ENCODE measurements at places on chromosomes 11 and 22.

DNA sequence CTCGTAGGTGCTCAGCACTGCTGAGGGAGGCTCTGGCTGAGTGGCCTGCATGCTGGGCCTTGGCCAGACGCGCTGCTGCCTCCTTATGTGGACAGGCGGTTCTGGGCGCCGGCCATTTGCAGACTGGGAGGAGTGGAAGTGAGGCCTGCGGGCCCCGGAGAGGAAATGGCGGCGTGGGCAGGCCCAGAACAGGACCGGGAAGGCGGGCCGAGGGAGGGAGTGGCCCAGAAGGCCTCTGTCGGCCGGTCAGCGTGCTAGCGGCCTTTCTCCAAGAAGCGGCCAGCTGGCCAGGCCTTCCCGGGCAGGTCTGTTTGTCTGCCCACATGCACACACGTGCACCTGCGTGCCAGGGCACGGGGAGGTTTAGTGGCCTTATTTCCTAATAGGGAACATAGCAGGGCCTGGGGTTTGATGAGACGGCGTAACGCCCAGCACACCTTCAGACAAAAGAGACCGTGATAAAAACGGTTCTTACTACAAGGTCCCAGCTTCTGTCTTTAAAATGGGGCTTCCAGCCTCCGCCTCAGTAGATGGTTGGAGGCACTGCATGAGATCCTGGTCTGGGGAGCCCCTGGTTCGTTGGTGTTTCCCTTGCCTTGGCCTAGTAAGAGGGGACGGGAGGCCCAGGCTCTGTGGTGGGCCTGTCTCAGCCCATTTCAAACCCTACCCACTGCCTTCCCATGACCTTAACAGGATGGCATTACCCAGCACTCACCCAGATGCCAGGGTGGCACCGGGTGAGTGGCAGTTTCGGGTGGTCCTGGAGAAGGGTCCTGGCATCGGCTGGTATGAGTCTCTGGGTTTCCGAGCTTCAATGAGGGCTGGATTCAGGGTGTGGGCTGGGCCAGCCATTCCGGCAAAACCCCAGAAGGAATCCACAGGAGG, 65.1 kb upstream of the PPARA start:
- no peak for DNase-seq

DNA sequence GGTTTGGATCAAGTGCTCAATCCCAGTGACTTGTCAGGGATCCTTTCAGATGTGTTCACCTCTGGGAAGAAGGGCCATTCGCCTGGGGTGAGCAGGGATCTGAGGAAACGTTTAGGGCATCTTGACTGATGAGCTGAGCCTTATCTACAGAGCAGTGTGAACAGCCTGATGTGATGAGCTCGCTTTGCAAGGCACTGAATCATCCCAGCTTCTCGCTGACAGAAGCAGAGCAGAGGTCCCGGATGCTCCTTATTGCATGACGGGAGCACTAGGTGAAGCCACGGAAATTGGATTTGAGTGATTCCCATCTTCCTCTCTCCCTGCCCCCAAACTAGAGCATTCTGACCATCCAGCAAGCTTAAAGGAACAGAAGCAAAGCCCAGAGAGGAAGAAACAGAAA, 46.5 kb downstream of the SEZ6L start:
- DNase-seq: no peak

DNA sequence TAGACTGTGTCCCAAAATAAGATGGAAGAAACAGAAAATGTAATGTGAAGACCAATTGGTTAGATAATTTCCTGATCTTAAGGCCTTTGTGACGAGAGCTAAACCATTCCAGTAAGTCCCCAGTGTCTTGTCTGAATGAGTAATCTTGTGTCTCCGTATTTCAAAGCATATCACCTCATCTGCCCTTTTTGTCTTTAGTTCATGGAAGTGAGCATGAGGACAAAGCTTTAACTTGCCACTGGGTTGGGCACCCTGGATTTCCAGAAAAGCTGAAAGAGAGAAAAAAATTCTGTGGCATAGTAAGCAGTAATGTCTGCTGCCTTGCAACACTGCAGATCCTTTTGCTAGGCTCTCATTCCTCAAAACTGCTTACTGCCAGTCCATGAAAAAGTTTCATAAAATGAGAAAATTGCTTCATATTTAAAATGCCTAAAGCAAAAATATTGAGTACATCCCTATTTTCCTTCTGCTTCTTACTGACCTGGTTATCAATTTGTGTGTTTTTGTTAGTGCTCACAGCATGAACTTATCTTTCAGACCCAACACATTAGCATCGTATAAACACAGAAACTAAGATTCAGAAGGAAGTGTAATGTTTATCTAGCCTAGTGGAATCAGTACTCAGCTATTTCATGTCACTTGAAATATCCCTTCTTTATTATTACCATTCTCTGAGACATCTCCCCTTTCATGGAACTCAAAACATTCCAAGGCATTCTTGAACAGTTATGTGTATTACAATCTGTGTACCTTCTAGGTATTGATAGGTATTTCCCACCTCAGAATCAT, 5.3 kb downstream of the CASP12 start:
- no peak for DNase-seq

GRCh38 chr11:13963169-13963948, 836 bp downstream of the SPON1 start:
- no peak for DNase-seq

DNA sequence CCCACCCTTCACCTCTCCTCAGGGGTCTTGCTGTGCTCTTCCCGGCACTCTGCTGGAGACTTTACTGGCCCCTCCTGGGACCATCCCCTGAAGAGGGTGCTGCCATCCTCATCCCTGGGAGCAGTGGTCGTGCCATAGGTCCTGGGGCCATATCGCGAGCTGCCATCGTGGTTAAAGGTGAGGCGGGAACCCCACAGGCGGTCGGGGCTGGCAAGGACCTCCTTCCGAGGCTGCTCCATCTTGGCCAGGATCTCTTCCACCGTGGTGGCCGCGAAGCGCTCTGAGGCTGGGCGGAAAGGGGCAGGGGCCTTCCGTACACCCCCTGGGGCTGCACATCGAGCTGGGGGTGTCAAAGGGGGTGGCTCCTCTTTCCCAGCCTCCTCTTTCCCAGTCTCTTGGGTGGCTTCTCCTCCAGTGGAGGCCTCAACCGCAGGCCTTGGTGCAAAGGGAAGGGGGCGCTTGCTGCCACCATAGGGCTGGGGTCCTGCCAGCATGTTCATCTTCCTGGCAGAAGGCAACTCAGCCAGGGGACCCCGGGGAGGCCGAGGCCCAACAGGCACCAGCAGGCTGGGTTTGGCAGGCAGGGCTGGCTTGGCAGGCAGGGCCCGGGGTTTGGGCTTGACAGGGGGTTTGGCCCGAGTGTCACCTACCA, 4.6 kb downstream of the TNKS1BP1 start:
- no peak for DNase-seq
